CD4-positive, alpha-beta T cell treated with Interleukin-4 for 1 hour (primary cell): ENCODE measurements at places on chromosomes 3 and 15.

DNA sequence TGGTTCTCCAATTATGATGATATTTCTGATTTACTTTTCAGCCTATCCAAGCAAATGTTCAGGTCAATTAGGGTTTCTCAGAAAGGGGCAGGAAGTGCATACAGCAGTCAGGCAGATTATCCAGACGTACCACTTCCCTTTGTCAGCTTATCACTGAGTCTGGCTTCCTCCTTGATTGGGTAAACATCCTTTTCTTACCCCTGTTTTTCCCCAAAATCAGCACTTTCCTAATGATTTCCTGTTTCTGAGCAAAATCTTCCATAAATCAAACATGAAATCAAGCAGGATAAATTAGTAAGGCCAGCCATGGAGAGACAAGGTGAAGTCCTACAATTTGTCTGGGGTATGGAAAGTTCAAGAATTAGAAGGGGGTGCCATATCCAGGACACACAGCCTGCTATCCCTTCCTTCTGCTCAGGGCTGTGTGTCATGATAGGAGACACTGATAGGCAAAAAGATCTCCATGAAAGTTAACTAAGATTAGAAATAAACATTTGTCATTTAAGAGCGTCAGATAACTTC is 29.0 kb downstream of the ADIPOQ start:
- peak; percentile 51 for DNase-seq

DNA sequence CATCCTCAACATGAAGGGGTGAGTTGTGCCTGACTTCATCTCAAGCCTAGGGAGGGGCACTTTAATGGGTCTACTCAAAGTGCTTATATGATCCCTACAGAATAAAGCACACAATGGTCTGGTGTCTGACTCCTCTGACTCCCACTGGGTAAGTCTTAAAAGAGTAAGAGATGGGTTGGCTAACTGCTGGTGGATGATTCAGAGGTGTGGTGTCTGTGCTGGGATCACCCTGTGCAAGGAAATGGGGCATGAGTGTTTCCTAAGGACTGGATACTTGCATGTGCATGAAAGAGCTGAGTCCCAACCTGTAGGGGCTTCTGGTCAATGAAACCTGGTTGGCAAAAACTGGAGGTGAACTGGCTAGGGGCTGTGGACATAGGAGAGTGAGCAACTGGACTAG is 158.8 kb downstream of the IL20RB start:
- no peak for DNase-seq

DNA sequence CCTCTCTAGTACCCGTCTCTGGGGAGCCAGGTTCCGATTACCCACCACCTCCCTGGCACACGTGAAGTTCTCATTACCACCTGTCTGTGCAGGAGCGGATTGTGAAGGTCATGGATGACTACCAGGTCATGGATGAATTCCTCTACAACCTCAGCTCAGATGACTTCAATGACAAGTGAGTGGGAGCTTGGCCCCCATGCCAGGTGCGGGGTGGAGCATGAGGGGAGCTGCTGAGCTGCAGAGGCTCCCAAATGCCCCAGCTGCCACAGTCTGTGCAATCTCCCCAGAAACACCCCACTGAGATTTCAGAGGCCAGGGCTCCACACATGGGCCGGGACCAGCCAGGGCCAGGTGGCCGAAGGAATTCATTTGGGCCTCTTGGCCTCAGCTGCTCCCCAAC is 34.3 kb downstream of the DNAH1 start:
- no peak for DNase-seq

- no peak for DNase-seq
Observed at GRCh38 chr3:171317171-171317570, 143.0 kb downstream of the TNIK start.

DNA sequence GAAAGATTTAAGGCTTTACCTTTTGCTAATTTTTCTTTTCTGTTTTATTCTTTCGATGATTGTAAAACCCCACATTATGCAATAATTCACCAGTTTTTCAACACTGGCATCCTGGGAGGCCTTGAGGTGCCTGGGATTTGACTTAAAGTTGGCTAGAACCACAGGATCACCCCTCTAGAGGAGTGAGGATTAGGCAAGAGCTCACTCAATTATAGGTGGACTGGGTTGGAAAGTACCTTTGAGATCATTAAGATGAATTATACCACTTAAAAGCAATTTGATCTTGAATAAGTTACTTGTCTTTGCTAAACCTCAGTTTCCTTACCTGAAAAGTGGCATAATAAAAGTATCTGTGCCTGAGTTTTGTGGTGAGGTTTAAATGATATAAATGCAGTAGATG is 212.8 kb upstream of the TPRG1 start:
- DNase-seq: no peak

GRCh38 chr3:27677565-27677964 is 44.6 kb downstream of the EOMES start:
- DNase-seq: no peak

DNA sequence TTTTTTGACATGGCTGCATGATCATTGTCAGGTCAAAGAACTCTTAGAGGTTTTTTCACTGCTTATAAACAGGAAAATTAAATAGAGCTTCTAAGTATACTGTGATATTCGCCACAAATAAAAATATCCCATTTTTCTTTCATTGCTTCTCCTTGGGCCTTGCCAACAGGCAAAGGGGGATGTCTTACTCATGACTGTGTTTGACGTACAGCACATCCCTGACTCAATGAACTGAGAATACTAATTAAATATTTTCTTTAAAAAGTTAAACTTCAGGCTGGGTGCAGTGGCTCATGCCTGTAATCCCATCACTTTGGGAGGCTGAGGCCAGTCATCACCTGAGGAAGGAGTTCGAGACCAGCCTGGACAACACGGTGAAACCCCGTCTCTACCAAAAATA is 41.4 kb upstream of the CCDC80 start:
- DNase-seq: no peak

DNA sequence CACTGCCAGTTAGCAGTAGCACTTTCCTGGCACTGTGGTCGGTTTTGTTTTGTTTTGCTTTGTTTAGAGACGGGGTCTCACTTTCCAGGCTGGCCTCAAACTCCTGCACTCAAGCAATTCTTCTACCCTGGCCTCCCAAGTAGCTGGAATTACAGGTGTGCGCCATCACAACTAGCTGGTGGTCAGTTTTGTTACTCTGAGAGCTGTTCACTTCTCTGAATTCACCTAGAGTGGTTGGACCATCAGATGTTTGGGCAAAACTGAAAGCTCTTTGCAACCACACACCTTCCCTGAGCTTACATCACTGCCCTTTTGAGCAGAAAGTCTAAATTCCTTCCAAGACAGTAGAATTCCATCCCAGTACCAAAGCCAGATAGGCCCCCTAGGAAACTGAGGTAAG is 22.6 kb downstream of the CLDN18 start:
- DNase-seq: no peak

DNA sequence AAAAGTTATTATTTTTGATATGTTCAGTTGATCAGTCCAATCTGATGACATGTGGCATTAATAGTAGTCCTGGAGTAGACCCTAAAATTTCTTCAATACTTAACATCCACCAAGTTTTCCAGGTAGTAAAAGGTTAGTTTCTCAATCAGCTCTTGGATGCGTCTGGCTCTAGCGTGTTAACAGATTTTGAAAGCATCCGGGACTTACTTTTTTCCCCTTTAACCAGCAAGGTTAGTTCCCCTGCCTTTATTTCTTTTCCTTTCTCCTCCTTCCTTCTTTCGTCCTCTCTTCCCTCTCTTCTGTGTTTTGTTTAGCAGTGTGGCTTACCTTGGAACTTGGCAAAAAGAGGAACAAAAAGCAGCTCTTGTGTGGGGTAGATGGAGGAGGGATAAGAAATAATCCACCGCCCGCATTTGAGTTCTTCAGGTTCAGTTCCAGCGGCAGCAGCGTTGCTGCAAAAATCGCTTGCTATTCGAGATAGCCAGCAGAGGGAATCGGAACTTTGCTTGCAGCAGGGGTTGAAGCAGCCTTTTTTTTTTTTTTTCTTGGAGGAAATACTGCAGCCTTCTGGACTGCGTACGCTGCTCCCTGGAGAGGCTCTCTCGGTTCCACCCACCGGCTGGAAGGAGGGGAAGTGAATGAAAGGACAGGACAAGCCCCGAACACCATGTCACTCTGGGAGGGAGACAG is at the start of gene RBMS3:
Gene RBMS3 (plus strand): TSS at position 668 of the 690 bp plus-strand sequence.
- DNase-seq: peak; percentile 17
